ENCODE measurements at places on chromosomes 12 and 14.
A peak's percentile ranks its signal among the peaks of the same experiment; 100 is the strongest.

DNA sequence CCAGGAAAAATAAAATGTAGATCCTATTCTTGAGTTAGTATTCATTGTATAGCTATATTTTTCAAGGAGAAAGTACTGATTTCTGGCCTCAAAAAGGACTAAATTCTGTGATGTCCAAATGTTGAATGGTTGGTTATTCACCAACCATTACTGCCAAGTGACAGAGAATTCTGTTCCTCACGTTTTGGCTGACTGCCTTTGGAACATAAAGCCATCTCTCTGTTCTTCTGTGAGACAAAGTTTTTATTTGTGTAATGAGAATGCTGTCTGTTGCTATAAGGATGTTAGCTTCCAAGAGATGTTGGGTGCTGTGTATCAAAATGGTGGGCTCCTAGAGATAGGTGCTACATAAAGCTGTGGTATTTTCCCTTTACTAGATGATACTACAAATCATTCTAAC, 9.3 kb downstream of the ZNF410 start:
- DNase-seq: no peak

DNA sequence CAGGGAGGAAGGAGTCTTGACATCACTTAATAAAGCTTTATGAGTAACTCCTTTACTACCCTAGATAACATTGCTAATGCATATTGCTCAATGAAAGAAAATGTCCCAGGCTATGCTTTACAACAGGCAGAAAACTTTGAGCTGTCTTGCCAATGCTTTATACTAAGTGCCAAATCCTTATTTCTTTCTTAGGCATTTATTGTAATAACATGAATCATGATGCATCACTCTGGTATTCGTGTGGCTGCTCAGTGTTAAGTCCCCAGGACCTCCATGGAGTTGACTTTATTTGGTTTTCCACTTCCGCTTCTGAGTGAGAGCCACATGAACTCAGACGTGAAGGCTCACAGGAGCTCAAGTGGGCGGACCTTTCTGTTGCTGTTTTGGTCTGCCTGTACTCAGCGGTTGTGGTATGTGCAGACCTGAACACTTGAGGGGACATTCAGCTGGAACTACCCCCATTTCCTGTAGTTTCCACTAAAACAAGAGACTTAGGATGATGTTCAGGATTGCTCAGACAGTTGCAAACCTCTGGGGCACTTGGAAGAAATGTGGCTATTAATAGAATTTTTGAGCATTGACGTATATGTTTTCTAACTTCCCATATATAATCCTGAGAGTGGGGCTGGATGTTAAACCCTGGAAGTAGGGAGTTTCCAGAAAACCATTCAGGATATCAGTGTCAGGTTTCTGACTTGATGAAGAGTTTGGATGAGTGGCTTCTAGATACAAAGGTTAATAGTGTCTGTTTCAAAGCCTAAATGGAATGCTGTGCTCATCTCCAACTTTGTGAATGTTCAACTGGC, 258.6 kb downstream of the MSRB3 start:
- DNase-seq: peak; percentile 58

- DNase-seq: no peak
These were observed 13.6 kb downstream of the MED13L start for GRCh38 chr12:116263844-116264243.

GRCh38 chr14:102272392-102272791, 32.6 kb downstream of the MOK start:
- DNase-seq: no peak

- peak; percentile 68 for DNase-seq
These were observed 1.5 kb upstream of the ZBTB42 start for GRCh38 chr14:104799244-104800014.

DNA sequence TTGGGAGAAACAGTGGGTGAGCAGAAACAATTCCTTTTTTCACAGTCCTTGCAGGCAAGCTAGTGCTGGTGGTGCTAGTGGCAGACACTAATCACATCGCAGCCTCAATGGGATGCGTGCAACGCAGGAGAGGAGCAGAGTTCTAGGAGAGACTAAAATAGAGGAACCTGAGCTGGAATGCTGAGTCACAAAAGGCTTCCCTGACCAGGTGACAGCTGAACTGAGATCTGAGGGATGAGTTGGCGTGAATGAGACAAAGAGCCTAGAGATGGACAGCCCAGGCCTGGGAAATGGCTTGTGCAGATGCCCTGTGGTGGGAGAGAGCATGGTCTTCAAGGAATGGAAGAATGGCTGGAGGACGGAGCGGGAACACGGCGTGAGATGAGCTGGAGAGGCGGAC, 25.8 kb downstream of the ACADS start:
- DNase-seq: no peak

- no peak for DNase-seq
These were observed 18.7 kb upstream of the OASL start for GRCh38 chr12:121057794-121058193.

DNA sequence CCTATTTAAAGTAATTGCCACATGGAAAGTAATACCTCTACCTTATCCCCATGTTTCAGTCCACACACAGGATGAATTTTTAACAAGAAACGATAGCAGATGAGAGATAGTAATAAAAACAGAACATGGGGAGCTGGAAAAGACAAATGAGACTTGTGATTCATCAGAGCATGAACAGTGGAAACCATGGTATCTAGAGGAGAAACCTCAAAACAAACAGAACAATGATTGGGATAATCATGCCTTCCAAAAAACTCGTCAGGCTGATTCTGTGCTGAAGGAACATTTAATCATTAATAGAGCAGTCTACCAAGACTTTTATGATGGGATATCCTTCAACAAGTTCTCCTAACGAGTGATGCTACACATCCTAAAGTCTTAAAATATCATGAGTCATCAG, 1390.7 kb downstream of the FSCB start:
- DNase-seq: no peak

Data from iPS-NIHi11 (cell line).